ENCODE measurements at places on chromosomes 7 and 10. TPM values are rescaled to one million over a fixed set of nuclear protein-coding genes. Genes with fewer than 3 reads are reported as not detected.
A peak's percentile ranks its signal among the peaks of the same experiment; 100 is the strongest.

GRCh38 chr10:30002426-30003266 lies 56.7 kb downstream of the JCAD start:
- peak; percentile 84 for DNase-seq

DNA sequence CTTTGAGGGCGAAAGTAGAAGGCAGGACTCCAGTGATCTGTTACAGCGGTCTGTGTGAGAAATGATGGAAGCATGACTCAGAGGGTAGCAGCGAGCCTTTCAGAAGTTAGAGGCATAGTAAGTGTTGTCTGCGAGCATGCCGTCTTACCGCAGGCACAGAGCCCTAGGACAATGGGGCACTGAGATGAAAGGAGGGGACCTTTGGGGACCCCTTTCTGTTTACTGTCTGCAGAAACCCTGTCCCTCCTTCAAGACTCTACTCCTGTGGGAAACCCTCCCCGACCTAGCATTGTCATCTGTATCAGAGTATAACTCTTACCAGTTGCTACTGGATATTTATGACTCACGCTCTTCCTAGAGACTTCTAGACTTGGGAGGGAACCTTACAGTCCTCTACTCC lies 87.2 kb upstream of the AGK start:
- DNase-seq, result no peak

- no peak for DNase-seq
Measured at GRCh38 chr10:102628451-102628911, 15.8 kb upstream of the TRIM8 start.

DNA sequence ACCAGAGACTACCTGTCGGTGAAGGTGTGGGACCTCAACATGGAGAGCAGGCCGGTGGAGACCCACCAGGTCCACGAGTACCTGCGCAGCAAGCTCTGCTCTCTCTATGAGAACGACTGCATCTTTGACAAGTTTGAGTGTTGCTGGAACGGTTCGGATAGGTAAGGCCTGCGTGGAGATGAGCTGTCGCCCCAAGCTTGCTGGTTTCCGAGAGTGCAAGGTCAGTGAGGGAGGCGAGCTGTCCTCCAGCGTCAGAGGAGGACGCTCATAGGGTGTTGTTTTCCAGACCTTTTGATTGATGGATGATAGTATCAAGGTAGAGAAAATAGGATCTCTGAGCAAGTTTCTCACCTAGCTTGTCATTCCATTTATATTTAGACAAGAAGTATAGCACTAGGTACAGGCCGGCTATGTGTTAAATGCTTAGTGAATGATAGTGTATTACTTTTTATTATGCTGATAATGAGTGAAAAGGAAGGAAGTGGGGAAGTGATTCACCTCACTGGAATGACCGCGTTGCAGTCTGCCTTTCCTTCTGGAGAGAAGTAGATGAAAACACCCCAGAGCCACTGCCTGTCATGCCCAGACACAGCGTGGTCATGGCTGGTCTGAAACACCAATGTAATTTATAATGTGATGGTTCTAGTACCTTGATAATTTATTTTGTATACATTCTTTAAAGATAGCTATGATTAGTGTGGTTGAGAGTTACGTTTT lies 33.9 kb downstream of the BNIP3 start:
- peak; percentile 82 for DNase-seq

- no peak for DNase-seq
Measured at GRCh38 chr7:85535974-85536729, 349.3 kb upstream of the SEMA3D start.

DNA sequence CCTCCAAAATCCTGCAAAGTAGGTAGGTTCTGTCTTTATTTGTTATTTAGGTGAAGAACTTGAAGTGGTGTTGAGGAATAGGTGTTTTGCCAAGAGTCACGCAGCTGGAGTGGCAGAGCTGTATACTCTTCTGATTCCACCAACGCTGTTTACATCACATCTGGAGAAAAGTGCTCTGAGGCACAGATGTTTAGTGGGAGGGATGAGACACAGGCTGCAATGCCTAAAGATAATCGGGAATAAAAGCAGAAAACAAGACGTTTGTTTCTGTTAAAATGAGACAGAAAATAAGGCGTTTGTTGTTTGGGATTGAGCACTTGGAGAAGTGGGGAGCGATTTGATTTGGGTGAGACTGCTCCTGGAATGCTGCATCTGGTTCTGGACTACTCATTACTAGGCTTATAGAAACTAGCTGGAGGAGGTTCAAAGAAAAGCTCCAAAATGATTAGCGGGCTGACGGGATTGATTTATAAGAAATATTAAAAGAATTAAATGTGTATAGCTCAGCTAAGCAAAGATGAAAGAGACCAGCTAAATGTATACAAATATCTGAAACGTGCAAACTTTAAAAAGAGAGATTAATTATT lies 54.3 kb downstream of the TRUB1 start:
- DNase-seq, result no peak

- DNase-seq, result peak; percentile 43
Measured at GRCh38 chr7:47601119-47601880, 19.4 kb upstream of the TNS3 start.

DNA sequence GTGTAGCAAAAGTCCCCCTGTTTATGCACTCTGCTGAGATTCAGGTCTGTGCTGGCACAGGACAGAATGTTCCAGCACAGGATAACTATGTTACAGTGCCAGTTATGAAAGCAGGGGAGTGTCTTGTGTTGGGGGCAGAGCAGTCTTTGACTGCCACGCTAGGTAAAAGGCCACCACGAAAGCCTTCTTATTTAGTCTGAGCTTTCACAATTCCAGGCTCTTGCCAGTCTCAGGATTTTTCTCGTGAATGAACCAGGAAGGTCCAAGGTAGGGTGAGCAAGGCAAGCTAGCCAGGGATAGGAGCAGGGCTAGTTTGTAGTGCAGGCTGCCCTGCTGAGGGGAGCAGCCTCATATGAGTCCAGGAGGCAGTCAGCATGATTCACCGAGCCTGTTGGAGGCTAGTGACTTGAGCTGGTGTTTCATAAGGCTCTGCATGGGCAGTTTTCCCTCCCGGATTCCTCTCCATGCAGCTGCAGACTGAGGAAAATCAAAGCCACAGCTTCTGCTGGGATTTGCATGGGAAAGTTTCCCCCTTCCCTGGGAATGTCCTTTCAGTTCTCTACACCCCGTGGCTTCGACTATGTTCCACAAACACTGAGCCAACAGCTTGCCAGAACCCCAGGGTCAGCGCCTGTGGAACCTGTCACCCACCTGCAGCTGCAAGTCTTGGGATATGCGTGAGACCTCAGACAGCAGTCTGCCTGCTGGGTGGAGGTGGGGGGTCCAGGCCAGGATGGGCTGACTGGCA lies 112.3 kb downstream of the JCAD start:
- no peak for DNase-seq

GRCh38 chr10:33594475-33594874 lies 260.0 kb upstream of the NRP1 start:
- no peak for DNase-seq

HYAL4 gene
- total RNA-seq, result 0.79 TPM

NACAD gene
- 0.10 TPM for total RNA-seq

PVRIG gene
- not detected for total RNA-seq

LLCFC1 gene
- total RNA-seq, result not detected

ABCB1 gene
- total RNA-seq, result 0.31 TPM

SLC26A5 gene
- not detected for total RNA-seq

HKDC1 gene
- 29.7 TPM for total RNA-seq

DENND11 gene
- 20.4 TPM for total RNA-seq

PAPOLB gene
- not detected for total RNA-seq

All from HT-29 (cell line).